ENCODE measurements at places on chromosomes 5 and 9.

DNA sequence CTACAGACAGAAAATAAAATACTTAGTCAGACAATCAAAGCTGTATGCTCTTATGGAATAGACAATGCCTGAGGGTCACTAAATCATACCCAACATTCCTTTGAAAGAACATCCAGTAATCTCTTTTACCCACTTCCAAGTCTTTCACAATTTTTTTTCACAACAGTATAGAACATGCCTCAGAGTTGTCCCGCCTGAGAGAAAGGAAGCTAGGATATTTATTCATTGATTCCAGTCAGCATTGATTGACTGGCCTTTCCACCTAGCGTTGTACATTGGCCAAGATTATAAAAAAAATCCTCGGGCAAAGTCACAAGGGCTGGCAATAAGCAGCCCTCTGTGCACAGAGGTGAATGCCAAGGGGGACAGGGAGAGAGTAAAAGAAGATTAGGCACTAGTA, 318.1 kb upstream of the PIK3R1 start:
- DNase-seq: no peak

DNA sequence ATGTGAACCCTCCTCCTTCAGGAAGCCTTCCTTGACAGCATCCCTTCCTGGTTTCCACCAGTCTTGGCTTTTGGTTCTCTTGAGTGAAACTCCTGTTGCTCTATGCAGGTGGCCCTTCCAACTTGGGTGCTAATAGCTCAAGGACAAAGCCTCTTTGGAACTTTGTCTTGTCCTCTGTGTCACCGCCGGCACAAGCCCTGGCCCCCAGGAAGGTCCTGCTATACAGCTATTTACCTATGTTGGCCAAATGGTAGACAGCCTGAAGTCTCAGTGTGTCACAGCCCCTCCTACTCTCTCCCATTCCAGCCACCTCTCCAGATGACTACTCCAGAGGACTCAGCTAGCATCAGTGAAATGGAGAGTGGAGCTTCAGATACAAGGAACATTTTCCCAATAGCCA, 94.7 kb upstream of the ZNF618 start:
- no peak for DNase-seq

DNA sequence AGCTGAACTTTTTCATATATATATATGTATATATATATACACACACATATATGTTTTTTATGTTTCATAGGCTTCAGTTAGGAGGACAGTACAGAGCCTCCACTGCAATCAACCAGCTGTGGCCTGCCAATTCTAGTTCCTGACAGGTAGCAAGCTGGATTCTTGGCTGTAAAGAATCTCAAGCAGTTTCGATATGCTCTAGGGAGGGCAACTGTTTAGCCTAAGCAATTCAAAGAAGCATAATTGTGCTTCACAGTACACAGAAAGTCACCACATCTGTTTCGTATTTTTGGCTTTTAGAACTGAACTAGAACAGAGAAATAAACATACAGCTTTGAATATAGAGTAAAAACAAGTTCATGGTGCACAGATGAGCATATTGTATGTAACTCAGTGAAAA, 152.4 kb upstream of the ARRDC3 start:
- no peak for DNase-seq

GRCh38 chr5:73437101-73437776, 11.3 kb downstream of the FOXD1 start:
- no peak for DNase-seq
